ENCODE measurements at places on chromosomes 5 and 9.

DNA sequence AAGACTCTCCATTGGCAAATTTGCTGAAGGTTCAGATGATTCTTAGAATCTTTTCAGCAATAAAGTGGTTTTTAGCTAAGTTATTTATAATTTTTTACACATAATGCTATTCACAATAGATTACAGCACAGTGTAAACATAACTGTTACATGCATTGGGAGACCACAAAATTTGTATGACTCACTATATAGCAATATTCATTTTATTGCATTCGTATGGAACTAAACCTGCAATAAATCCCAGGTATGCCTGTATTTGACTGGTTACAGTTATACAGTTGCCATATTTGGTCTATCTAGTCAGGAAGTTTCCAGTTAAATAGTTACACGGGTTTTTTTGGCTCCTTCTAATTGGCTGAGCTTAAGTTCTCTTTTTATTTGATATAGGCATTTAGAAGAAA is 220.8 kb downstream of the MRPS30 start:
- DNase-seq, result no peak

GRCh38 chr5:161548487-161549094 is 2.1 kb upstream of the GABRB2 start:
- DNase-seq, result no peak

DNA sequence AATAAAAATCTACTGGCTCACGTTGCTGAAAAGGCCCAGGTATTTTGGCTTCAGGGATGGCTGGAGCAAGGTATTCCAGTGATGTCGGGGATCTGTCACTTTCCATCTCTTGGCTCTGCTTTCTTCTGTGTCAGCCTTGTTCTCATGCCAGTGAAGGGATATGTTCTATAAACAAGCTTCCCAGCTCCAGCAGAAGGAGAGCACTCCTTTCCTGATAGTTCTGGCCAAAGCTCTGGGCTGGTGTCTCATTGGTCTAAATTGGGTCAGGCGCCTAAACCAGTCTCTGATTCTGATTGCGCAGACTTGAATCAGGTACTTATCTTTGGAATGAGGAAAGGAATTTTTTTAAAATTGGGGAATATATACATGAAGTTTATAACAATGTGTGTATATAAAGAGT is 5.1 kb downstream of the SNX30 start:
- no peak for DNase-seq

GRCh38 chr5:6572086-6572824 is 60.6 kb downstream of the NSUN2 start:
- DNase-seq, result no peak

DNA sequence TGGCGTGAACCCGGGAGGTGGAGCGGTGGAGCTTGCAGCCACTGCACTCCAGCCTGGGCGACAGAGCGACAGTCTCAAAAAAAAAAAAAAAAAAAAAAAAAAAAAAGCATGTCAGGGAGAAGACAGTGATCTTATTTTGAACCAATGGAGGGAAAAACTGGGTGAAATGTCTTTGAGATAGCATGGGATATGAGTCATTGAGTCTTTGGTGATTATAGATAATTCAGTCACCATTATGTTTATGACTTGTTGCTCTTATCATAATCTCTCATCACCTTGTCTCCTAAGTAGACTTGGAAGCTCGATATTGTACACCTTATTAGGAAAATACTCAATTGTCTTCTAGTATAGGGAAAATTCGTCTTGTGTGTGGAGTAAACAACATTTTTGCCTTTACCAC is 55.1 kb upstream of the KDM4C start:
- DNase-seq, result no peak

DNA sequence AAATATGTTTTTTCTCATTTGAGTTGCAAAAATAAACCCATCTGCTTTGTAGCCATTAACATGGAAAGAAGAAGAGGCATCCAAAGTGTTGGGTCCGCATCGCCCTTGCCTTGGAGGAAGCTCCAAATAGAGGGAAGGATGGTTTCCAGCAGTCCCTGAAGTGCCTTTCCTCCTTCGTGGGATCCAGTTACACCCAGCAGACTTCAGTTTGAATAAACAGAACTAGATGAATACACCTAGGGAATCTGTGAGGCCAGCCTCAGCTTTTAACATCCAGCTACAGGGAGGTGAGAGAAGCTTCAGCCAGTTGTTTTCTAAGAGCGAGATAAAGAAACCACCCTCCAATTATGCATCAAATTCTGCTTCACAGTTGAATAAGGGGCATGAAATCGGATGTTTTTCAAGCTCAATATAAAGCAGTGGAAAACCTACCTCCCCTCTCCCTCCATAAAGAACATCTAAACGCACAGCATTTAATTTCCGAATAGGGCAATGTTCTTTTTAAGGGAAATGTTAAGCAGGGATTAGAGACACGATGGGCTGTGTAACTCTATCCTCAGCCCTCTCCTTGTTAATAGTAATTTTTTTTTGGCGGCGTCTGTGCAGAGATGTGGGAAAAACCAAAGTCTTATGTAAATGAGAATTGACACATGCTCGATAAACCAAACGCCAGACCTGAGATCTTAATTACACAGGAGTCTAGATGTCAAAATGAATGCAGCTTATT is 264.7 kb downstream of the SLIT3 start:
- no peak for DNase-seq

- DNase-seq, result no peak
Measured at GRCh38 chr9:121357011-121357410, 13.0 kb downstream of the STOM start.

DNA sequence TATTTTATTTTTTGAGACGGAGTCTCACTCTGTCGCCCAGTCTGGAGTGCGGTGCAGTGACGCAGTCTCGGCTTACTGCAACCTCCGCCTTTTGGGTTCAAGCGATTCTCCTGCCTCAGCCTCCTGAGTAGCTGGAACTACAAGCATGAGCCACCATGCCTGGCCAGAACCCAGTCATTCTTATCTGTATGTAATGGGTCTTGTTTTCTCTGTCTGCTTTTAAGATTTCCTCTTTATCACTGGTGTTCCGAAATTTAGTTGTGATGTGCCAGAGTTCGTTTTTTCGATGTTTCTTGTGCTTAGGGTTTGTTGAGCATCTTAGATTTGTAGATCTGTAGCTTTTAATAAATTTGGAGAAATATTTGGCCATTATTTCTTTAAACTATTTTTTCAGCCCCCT is 19.2 kb downstream of the SLC25A25 start:
- no peak for DNase-seq

- no peak for DNase-seq
Measured at GRCh38 chr9:38641985-38642864, 21.8 kb upstream of the ANKRD18A start.

GRCh38 chr5:140575309-140575708 is 10.7 kb downstream of the SLC35A4 start:
- no peak for DNase-seq

- DNase-seq, result no peak
Measured at GRCh38 chr5:108523360-108523759, 141.5 kb upstream of the FBXL17 start.

DNA sequence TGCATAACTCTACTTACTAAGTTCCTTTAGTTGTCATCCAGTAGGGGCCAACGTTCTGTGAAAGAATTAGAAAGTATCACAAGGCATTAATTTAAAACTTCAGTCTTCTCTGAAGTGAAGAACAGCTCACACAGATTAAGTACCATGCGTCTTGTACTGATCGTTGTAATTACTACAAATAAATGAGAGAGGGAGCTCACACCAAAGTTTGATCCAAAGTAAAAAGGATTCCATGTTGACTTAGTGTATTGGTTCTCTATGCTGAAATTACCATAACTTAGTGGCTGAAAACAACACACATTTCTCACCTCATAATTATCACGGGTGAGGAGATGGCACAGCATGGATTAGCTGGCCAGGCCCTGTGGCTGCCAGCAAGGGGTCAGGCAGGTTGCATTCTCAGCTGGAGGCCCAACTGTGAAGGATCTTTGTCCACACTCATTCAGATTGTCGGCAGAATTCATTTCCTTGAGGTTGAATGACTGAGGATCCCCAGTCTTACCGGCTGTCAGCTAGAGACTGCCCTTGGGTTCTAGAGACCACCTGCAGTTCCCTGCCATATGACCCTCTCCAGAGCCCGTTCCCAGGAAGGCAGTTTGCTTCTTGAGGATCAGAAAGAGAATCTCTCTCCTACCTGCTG is 169.1 kb downstream of the YTHDC2 start:
- no peak for DNase-seq

GRCh38 chr9:105043370-105043936 is 115.5 kb upstream of the ABCA1 start:
- no peak for DNase-seq

All from activated T-cell treated with anti-CD3 and anti-CD28 coated beads, Interleukin-2, amount 50 U/mL, for 24 hours (primary cell).